ENCODE measurements at places on chromosomes 5 and 9. TPM values are rescaled to one million over a fixed set of nuclear protein-coding genes. Genes with fewer than 3 reads are reported as not detected.

- no peaks in the 10 kb centered on the region for H3K36me3 ChIP-seq
- no peak overlapping the region for H3K4me3 ChIP-seq
- H3K27ac ChIP-seq, result no peak overlapping the region
- H3K4me1 ChIP-seq, result no peaks in the 10 kb centered on the region
- H3K27me3 ChIP-seq, result no peaks in the 10 kb centered on the region
These were observed 304.0 kb downstream of the PJA2 start for GRCh38 chr5:109105631-109106267.

GRCh38 chr9:108549184-108549583, 306.6 kb downstream of the ACTL7B start:
- H3K36me3 ChIP-seq, result no peaks in the 10 kb centered on the region
- no peak overlapping the region for H3K27ac ChIP-seq
- H3K4me3 ChIP-seq, result no peak overlapping the region
- no peak for DNase-seq

- no peak for DNase-seq
- H3K27me3 ChIP-seq, result no peaks in the 10 kb centered on the region
- no peak overlapping the region for H3K4me3 ChIP-seq
These were observed 33.6 kb downstream of the GABRA6 start for GRCh38 chr5:161719157-161719556.

DNA sequence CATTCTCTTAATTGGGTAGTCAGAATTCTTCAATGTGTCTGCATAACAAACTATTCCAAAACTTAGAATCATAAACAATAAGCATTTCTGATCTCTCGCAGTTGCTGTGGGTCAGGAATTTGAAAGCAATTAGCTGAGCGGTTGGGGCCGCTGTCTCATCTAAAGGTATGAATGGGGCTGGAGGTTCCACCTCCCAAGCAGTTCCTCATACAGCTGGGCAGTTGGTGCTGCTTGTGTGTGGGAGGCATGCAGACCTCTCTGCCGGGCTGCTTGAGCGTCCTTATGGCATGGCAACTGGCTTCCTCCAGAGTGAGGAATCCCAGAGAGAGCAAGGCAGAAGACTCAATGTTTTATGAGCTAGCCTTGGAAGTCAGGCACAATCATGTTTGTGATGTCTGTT, 30.2 kb upstream of the SEMA4D start:
- H3K36me3 ChIP-seq, result no peaks in the 10 kb centered on the region
- no peaks in the 10 kb centered on the region for H3K27me3 ChIP-seq
- no peak overlapping the region for H3K27ac ChIP-seq
- DNase-seq, result no peak
- H3K4me3 ChIP-seq, result no peak overlapping the region

- no peaks in the 10 kb centered on the region for H3K4me1 ChIP-seq
- no peak overlapping the region for H3K27ac ChIP-seq
- no peaks in the 10 kb centered on the region for H3K27me3 ChIP-seq
- H3K4me3 ChIP-seq, result no peak overlapping the region
- no peak for DNase-seq
- no peaks in the 10 kb centered on the region for H3K36me3 ChIP-seq
These were observed 155.1 kb downstream of the ARSB start for GRCh38 chr5:78829811-78830527.

DNA sequence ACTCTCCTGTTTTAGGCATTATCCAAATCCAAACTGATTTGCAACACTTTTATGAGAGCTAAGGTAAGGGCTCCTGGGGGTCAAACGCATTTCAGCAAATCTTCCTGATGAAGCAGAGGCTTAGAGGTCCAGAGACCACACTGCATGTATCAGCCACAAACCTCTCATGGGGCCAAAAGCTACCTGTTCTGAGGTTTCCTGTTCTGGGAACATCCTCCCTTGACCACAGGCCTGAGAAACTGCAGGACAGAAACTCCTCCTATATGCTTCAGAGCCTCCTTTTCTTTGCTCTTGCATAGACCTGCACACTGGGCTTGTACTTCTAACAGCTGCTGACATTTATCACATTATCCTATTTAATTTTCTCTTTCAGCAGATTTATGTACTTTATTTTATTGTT, 92.6 kb downstream of the OR2K2 start:
- H3K4me1 ChIP-seq, result no peaks in the 10 kb centered on the region
- H3K36me3 ChIP-seq, result no peaks in the 10 kb centered on the region
- no peak overlapping the region for H3K4me3 ChIP-seq
- no peak overlapping the region for H3K27ac ChIP-seq
- DNase-seq, result no peak

HAVCR2 gene
- total RNA-seq, result 74.3 TPM

SLC6A7 gene
- not detected for total RNA-seq

HMCN2 gene
- total RNA-seq, result not detected

MCIDAS gene
- total RNA-seq, result not detected

IL5 gene
- total RNA-seq, result not detected

AGGF1 gene
- 22.6 TPM for total RNA-seq

Measured in natural killer cell (primary cell).